ENCODE measurements at places on chromosomes 11 and 22.

- DNase-seq: peak; percentile 97
These were observed 98.8 kb downstream of the PKNOX2 start for GRCh38 chr11:125263268-125263790.

- no peak for DNase-seq
These were observed 22.9 kb upstream of the ASPHD2 start for GRCh38 chr22:26406118-26406517.

DNA sequence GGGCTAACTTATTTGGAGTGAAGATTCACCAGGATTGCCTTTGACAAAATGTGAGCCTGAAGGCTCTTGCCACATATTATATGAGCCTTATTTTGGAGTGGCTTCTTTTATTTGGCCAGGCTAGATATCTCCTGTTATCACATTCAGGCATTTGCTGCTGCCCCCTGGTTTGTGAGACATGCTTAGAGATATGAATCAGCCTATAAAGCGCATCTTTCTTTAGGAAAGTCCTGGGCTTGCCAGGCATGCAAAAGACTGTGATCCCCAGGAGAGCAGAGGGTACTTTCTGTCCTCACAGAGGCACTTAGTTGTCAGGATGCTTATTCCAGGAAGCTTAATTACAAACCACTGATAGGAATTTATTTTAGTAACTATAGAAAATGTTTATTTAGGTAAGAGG is 333.3 kb downstream of the FAT3 start:
- DNase-seq: no peak

- DNase-seq: no peak
These were observed 11.1 kb downstream of the BACE1-AS start for GRCh38 chr11:117302228-117302627.

DNA sequence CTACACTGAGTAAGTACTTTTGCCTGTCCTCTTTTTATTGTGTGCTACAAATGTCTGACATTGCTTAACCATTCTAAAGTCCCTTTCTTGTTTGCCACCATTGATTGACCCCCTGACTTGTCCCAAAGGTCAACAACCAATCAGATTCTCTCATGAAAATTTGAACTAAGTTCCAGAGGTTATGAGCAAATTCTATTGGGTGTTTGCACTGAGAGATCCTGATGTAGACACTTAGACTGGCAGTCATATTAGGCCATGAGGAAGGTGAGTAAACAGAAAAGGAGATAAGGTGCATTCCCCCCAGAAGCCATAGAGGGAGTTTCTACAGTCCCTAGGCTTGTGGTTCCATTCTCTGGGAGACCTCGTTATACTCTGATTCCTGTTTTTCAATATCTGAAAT is 101.3 kb upstream of the E2F8 start:
- DNase-seq: no peak

GRCh38 chr11:102729849-102730815 is 5.4 kb upstream of the MMP8 start:
- DNase-seq: peak; percentile 48

GRCh38 chr11:95991101-95991500 is 67.2 kb upstream of the MTMR2 start:
- DNase-seq: no peak

DNA sequence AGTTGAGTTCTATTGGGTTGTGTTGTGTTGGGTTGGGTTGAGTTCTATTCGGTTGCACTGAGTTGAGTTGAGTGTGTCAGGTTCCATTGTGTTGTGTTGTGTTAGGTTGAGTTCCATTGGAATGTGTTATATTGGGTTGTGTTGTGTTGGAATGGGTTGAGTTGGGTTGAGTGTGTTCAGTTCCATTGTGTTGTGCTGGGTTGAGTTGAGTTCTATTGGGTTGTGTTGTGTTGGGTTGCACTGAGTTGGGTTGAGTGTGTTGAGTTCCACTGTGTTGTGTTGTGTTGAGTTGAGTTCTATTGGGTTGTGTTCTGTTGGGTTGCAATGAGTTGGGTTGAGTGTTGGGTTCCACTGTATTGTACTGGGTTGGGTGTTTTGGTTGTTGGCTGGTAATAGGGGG is 35.5 kb downstream of the ALX4 start:
- no peak for DNase-seq

- DNase-seq: no peak
These were observed 529.5 kb downstream of the SOX6 start for GRCh38 chr11:15826826-15827225.

DNA sequence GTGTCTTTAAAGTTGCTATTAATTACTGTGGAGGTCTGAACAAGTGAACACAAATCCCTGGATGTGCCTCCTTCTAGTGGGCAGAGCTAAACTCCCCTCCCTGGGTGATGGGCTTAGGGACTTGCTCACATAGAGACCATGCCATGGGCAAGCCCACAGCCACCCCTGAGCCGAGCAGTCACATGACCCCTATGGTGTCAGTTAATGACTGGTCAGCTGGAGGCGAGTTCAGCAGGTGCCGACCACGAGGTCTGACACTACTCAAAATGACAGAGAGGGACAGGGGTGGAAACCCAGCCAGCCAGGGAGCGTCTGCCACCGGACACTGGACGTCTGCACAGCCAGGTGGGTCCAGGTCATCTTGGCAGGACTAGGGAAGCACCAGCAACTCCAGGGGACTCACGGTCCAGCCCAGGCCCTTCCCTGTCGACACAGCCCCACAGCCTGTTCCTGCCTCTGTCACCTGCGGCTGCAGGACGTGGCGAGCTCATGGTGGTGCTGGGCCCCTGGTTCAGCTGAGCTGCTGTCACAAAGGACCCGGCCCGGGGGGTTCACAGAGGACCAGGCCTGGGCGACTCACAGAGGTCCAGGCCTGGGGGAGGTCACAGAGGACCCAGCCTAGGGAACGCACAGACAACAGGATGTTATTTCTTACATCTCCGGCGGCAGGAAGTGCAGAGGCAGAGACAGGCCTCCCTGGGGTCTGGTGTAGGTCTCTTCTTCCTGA is 135.0 kb downstream of the BRD1 start:
- DNase-seq: no peak

DNA sequence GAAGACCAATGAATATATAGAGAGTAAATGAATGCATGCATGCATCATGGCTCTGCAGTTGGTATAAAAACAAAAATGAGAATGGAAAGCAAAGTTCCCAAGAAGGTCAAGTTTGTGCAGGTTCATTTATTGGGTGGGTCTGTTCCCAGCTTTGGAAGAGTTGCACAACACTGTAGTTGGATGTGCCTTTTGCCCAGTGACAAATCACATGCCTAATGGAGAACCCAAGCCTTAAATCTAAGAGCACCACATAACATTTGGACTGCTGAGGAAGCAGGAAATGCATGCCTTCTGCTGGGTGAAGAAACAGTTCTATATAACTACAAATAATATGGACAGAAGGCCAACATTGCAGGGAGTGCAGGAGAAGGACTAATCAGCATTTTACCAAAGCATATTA is 30.6 kb downstream of the PRCP start:
- DNase-seq: no peak

- no peak for DNase-seq
These were observed 101.7 kb downstream of the FAM181B start for GRCh38 chr11:82631722-82632630.

DNA sequence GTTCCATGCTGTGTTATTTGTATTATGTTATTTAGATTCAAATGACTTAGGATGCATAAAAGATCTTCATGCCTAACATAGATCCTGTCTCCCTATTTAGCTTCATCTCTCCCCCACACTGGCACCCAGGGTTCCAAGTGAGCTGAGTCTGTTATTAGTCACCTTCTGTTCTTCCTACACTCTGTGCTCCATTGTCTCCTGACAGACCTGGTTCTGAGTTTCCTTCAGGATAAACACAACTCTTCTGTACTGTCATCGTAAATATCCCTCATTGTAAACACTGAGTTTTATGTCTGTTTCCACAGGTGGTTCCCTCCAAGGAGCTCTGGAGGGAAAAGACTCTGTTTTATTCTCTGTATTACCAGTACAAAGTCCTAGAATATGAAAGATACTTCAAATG is 8.7 kb downstream of the MMP26 start:
- DNase-seq: no peak

DNA sequence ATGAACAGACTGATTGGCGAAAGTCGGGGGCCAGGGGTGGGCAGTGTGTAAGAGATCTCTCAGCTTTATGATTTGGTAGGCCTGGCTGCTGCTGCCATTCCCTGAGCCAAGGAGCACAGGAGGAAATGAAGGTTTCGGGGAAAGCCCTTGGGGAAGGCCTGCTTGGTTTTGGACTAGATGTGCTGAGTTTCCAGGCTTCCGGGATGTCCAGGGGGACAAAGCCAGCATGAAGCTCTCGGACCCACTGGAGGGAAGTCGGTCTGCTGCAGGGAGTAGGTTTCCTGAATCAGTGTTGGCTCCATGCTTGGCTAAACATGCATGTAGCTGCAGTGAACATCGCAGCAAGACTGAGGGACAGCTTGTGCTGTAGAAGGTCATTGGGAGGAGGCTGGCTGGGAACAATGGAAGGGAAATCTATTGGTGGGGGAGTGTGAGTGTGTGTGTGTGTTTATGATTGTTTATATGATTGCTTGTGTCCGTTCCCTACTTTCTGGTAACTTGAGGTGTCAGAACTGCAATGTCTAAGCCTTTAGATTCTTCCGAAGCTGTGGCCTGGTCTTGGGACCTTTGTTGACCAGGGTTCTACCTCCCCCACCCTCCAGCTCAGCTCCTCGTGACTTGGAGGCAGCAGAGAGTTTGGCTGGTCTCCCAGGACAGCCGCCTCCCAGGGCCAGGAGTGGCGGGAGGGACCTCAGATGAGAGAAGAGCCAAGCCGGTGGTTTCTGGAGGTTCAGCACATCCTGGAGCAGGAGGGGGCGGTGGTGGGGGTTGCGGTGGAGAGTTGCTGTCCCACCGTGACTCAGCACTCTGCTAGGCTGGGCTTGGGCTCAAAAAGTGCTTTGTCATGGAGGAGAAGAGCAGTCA is 4.0 kb upstream of the FTH1 start:
- DNase-seq: peak; percentile 98

GRCh38 chr11:12071574-12071973 is 38.8 kb upstream of the MICAL2 start:
- no peak for DNase-seq

GRCh38 chr11:21769188-21769587 is 423.7 kb upstream of the ANO5 start:
- no peak for DNase-seq

GRCh38 chr11:115897707-115898106 is 393.5 kb upstream of the CADM1 start:
- DNase-seq: no peak

DNA sequence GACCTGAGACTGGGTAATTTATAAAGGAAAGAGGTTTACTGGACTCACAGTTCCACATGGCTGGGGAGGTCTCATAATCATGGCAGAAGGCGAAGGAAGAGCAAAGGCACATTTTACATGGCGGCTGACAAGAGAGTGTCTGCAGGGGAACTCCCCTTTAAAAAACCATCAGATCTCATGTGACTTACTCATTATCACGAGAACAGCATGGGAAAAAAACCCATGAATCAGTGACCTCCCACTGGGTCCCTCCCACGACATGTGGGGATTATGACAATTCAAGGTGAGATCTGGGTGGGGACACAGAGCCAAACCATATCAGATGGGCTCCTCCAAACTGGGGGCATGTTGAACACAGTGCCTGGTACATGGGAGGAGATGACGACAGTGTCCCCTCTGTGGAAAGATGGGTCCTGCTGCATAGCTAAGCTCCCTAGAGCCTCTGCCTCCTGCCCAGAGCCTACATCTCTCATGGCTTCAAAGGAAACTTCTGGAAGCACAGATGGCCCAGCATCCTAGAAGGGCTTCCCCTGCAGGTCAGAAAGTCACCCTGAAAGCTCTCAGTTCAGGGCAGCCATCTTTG is 46.1 kb downstream of the MYEOV start:
- DNase-seq: no peak

- no peak for DNase-seq
These were observed 92.6 kb downstream of the ENTHD1 start for GRCh38 chr22:39800790-39801520.

GRCh38 chr11:69083531-69084247 is 35.0 kb downstream of the TPCN2 start:
- DNase-seq: no peak

DNA sequence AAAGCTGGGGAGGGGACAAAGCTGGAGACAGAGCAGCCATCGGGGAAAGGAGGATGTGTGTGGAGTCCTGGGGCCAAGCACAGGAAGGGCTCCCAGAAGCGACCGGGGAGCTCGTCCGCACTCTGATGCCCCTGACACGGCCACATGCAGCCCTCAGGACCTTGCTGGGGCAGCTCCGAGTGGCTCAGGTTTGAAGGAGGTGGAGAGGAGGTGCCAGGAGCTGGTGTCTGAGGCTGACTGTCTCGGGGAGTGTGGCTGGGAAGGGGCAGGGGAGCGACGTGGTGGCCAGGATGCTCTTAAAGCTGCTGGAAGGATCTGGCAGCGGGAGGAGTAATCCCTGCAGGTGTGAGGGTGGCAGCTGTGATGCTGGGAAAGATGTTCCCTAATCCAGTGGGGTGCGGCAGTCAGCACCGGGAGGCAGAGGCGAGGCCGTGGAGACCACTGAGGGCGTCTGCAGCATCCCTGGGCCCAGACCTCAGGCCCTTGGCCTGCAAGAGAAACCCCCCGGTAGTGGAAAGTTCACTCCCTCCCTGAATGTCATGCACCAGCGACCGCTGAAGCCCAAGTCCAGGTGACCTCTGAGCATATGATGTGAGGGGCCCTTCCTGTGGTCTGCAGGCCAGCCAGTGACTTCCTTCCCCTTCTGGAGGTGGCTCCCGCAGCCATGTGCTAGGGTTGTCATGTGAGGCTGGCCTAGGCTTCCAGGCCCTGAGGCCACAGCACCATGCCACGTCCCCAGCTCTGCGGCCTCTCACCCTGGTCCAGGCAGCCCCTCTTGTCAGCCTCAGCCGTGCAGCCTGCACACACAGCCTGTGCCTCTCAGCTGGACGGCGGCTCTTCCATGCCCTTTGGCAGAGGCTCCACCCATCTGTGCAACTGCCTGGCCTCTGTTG is 17.2 kb upstream of the CTSD start:
- DNase-seq: no peak

DNA sequence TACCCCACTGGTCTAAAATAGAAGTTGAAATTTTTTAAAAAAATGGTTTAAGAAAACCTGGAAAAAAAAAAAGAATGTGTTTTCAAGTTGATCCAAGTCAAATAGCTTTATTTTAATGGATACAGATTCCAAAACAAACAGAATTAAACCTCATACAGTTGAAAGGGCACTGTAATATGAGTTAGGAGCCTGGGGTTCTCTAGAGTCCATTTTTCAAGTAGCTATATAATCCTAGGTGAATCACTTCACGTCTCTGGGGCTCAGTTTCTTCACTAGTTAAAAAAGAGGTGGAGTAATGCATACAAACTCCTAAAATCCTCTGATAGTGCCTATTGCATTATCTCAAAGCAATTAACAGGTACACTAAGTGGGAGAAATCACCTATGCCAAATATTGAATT is 132.9 kb downstream of the BBOX1 start:
- no peak for DNase-seq

Data from fibroblast of skin of left quadriceps (primary cell).